Left lung (tissue), 14 donors: ENCODE measurements at places on chromosomes 2 and 18.

GRCh38 chr18:2597639-2598038, 26.3 kb downstream of the NDC80 start:
- no peak for DNase-seq

DNA sequence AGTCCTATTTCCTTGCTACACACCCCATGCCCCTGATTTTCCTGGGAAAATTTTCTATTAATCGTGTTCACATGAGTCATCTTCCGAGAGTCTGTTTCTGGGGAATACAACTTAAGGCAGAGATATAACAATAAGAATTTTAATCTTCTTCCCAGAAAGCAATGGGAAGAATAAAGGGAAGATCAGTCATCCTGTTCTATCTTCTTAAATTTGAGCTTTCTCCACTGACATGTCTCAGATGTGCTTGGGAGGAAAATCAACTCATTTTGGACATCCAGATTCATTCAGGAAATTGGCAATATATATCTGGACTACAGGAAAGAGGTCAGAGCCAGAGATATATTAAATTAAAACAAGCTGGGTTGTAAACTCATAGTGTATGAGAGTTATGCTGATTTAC, 62.3 kb upstream of the SPAG16 start:
- DNase-seq = no peak

- DNase-seq = no peak
These were observed 25.0 kb upstream of the DNAH6 start for GRCh38 chr2:84491256-84491655.

DNA sequence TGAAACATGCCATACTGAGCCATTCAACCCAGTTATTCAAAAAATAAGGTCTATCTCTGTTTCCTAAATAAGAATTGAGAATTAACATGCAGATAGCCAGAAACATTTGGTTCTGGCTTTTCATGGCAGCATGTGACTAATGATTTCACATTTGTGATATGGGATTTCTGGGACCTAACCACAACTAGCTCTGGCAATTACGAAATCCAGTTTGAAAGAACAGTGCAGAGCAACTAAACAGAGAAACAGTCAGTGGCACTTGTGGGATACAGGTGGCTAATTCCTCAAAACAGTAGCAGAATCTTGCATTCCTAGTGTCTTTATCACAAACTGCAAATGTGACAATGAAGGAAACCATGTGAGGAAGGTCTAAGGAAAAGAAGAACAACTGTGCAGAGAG, 637.8 kb upstream of the CHAC2 start:
- no peak for DNase-seq

DNA sequence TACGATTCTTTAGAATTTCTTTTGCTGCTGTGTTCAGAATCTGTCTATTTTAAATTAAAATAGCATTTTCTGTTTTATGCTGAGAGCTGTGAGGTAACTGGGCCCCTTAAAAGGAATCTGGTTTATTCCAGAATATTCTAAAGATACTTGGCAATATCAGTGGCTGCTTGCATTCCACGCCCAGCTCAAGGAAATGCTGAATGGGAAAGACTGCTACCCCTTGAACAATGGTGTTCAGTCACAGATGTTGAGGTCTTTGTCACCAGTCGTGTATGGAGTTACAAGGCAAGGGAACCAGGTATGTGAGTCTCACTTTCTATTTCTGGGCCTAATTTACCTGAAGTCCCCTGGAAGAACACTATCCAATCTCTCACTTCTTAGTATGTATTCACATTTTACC, 377.9 kb upstream of the CDH7 start:
- DNase-seq = no peak

GRCh38 chr2:239043326-239043725, 195.4 kb downstream of the TWIST2 start:
- DNase-seq = no peak

DNA sequence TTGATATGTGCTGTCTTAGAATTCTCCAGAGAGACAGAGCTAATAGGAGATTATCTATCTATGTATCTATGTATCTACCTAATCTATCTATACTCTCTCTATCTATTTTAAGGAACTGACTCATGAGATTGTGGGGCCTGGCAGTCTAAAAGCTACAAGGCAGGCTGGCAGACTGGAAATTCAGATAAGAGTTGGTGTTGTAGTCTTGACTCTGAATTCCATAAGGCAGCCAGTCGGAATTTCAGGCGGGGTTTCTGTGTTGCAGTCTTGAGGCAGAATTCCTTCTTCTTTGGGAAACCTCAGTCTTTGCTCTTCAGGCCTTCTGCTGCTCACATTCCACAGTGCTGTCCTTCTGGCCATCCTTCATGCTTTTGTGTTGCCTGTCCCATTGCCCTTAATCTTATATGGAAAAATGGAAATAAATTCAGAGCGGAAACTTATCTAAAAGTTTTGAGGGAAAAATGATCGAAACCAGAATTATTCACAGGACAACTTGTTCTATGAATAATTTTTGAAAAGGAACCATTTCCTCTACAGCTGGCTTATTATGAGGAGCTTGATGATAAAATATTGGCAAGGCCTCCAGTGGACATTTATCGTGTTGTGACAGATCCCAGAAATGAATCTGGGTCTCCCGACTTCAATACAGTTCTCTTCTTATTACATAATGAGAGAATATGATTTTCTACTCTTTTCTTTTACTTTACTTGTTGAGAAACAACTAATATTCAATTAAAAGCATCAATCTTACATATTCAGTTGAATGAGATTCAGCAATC, 10.8 kb downstream of the IL1RL1 start:
- no peak for DNase-seq

DNA sequence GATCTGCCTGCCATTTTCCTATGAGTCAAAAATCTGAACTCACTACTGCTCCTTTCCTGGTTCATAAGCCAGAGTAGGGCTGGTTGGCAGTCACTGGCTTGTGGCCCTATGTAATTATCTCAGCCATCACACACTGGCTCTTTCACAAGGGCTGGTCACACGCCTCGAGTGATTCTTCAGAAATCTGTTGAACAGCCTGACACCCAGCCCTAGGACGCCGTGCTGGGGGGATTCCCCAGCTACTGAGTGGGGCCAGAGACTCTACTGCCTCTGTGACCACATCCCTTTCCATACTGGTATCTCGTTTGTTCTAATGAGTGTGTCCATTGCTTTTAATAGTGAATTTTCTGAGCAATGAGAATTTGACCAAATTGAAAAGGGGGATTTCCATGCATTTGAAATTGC, 45.8 kb upstream of the RBM44 start:
- no peak for DNase-seq

GRCh38 chr2:170354855-170355780, 177.2 kb downstream of the MYO3B start:
- DNase-seq = no peak

DNA sequence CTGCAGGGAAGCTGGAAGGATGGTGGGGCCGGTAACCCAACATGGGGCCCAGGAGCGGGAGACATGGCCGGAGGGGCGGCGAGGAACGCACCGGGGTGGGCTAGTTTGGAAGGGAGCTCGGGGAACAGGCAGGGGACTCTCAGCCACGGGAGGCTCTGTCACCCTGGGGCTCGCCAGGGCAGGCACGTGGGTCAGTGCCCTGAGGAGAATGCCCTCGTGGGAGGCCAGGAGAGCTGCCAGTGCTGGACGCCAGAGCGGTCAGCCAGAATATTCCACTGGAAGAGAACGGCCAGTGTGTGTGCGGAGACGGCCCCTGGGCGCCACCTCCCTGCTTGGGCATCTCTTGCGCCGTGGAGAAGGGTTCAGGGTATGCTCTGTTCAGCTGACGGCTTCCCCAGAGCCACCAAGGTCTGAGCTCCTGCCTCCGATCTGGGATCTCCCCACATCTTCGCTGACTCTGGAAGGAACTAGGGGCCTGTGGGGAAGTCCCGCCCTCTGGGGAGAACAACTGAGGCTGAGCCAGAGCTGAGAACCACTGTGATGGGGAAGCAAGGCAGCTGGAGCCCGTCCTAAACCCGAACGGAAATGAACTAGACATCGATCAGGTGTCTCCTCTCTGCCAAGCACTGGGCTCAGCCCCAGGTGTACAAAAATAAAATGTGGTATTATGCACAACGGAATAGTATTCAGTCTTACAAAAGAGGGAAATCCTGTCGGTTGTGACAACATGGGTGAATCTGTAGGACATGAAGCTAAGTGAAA, 49.3 kb downstream of the TNP1 start:
- DNase-seq = no peak

DNA sequence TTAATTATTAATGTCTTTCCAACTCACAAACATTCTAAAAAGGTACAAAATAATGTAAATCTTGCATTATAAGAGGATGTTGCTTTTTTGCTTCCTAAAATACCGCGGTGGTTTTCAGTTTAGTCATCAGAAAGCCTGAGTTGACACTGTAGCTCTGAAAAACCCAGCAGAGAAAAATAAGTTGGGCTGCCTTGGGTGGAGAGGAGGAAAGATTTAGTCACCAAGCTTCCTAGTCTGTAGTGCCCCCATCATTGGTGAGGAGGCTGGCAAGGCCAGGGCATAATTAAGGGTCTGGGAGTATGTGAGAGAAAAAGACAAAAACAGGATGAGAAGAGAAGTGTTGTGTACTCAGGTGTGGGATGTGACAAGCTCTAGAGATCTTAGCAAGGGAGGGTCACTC, 5.7 kb downstream of the PTPRM start:
- DNase-seq = no peak

GRCh38 chr2:1971124-1971523, 226.8 kb upstream of the PXDN start:
- no peak for DNase-seq

DNA sequence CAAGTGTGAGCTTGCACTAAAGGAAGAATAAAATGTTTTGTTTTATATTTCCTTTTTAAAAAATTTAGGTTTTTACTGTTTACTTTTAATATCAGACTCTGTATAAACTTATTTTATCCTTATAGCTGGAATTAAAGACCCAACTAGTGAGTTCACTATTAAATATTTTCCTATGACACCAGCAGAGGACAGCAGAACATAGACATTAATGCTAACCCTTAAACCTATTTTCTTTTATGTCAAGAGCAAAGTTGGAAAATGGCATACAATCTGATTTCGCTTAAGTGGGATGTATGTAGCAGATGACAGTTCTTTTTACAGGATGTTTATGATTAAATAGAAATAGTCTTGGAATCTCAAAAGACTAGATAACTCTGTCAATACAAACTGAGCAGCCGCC, 188.2 kb upstream of the XIRP2 start:
- no peak for DNase-seq

DNA sequence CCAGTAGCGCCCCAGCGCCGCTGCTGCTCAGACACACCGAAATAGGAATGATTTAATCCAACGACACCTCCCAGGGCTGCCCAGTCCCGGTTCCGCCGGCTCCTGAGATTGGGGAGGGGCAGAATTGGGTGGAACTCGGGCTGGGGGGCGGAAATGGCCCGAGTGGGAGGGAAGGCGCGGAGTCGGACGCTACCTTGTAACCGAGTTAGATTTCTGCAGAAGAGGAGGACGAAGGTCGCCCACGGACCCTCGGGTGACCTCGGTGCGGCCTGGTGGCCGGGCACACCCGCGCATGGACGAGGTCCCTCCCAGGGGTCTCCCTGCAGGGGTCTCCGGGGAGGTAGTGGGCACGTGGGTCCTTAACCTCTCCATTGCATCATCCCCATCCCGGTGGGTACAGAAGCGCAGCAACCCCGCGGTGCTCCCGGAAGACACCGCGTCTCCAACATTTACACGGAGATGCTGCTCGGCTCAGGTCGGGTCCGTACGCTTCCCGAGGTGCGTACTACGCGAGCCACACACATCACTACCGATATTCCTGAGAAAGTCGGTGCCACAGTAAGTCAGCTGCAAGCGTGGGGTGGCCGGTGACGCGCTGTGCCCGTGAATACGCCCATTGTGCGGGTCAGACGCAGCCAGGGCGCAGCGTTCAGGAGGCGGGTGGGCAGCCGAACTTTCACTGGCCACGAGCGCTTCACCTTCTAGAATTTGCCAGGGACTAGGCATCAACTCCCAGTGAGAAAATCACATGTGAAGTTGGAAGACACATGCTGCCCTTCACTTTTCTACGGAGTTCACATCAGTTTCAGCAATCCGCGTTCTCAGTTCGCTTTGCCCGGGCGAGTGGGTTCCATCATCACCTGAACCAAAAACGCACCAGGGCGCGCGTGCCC, 3.0 kb downstream of the ZNF516 start:
- DNase-seq = no peak

DNA sequence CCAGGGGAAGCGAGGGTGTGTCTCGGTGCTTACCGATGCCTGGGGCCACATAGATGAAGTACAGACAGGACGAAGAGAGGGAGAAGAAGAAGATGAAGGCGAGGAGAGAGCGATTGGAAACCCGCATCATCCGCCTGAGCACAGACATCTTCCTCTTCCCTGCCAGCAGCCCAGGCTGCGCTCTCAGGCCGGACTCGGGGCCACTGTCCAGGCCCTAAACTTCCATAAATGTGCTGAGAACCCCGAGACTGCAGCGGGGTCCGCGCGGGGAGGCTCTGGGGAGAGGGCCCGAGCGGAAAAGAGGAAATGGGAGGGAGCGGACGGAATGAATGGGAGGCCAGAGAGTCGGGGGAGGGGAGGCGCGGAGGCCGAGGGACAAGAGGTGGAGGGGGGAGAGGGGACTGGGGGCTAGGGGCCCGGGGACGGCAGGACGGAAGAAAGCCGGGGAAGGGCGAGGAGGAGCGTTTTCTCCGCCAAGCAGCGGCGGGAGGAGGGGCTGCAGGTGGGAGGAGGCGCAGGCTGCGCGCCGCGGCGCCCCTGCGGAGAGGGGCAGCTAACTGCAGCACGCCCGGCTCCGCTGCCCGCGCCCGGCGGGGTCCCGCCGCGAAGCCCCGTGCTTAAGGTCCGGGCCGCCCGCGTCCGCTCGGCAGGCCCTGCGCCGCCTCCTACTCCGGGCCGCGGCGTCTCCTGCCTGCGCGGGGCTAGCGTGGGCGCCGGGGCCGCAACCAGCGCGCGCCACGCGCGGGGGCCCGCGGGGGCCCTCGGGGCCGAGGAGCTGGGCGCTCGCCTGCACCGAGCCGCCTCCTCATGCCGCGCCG, at the start of gene B4GALT6:
Gene B4GALT6, minus strand, starts transcription at position 303 of the 818 bp plus-strand sequence. Its CDS starts 155 bp downstream, at position 148.
- peak; percentile 85 for DNase-seq

DNA sequence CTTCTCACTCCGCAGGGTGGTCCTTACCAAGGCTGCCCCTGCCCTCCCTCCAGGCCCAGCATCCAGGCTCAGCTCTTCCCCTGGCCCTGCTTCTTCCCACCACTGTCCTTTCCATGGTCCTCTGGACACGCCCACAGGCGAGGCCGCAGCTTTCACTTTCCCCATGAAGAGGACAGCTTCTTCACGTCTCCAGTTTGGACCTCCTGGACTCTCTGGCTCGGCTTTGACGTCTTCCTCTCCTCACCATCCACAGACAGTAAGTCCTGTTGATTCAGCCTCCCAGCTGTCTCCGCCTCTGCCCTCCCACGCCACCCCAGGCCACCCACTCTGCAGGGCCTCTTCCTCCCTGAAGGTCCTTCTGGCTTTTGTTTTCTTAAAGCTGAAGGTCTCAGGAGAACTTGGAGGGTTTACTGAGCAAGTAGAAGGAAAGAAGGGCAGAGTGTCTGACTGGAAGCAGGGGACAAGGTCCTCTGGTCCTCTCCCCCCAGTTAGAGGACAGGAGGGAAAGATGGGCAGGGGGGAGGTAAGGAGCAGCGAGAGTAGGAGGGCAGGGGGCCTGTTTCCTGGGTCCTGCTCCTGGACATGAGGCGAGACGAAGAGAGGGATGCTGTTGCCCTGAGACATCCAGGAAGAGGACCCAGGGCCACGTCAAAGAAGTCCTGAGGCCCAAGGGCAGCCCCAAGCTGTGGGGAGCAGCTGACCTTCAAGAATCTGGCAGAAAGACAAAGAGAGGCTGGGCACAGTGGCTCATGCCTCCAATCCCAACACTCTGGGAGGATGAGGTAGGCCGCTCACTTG, 24.7 kb upstream of the NMUR1 start:
- DNase-seq = no peak

- no peak for DNase-seq
These were observed 133.4 kb downstream of the PID1 start for GRCh38 chr2:229137639-229138038.

GRCh38 chr2:207113414-207113813, 52.3 kb downstream of the KLF7 start:
- no peak for DNase-seq

- DNase-seq = no peak
These were observed 769.0 kb upstream of the ZEB2 start for GRCh38 chr2:145288650-145289496.
